Coronary artery (tissue), 2 donors: ENCODE measurements at places on chromosomes 3 and 15.

GRCh38 chr3:100266531-100266930 is 5.7 kb downstream of the TBC1D23 start:
- no peak for DNase-seq

GRCh38 chr3:62705721-62706120 is 169.5 kb downstream of the CADPS start:
- no peak for DNase-seq

DNA sequence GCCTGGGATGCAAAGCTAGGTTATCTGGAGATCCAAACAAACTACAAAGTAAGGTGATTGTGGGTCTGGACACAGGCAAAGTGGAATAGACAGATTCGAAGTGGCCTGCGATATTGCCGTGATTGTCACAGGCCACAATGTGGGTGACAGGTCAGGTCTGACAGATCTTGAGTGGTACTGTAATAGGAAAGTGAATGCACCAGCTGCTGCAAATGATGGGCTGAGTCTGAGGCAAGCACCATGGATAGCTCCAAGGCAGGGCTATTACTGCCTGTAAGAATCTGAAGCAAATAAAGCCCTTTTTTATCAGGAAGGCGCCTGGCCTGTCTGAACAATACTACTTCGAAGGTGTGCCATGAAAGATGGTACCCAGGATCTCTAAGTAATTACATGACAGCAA is 10.0 kb downstream of the ARMC8 start:
- no peak for DNase-seq

- no peak for DNase-seq
Measured at GRCh38 chr3:131283862-131284261, 97.7 kb upstream of the NUDT16 start.

GRCh38 chr3:141129049-141129448 is 77.9 kb downstream of the SPSB4 start:
- no peak for DNase-seq

- DNase-seq: no peak
Measured at GRCh38 chr3:94064243-94064860, 1.5 kb downstream of the NSUN3 start.

GRCh38 chr15:90812171-90812957 is 56.0 kb upstream of the FURIN start:
- no peak for DNase-seq

GRCh38 chr3:69774029-69774428 is 34.8 kb downstream of the MITF start:
- DNase-seq: no peak

DNA sequence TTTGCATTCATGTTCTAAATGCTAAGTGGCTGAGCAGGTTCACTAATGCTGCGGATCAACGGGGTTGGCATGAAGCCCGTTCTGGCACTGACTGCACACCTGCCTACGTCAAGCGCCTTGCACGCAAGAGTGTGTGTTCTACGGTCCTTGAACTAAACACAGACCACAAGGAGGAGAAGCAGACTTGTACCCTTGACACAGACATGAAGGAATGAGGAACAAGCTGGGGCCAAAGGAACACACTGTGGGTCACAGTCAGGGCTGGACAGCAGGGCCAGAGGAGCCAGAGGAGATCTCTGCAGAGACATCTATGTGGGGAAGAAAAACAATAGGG is 48.0 kb upstream of the LDHAL6B start:
- DNase-seq: no peak

DNA sequence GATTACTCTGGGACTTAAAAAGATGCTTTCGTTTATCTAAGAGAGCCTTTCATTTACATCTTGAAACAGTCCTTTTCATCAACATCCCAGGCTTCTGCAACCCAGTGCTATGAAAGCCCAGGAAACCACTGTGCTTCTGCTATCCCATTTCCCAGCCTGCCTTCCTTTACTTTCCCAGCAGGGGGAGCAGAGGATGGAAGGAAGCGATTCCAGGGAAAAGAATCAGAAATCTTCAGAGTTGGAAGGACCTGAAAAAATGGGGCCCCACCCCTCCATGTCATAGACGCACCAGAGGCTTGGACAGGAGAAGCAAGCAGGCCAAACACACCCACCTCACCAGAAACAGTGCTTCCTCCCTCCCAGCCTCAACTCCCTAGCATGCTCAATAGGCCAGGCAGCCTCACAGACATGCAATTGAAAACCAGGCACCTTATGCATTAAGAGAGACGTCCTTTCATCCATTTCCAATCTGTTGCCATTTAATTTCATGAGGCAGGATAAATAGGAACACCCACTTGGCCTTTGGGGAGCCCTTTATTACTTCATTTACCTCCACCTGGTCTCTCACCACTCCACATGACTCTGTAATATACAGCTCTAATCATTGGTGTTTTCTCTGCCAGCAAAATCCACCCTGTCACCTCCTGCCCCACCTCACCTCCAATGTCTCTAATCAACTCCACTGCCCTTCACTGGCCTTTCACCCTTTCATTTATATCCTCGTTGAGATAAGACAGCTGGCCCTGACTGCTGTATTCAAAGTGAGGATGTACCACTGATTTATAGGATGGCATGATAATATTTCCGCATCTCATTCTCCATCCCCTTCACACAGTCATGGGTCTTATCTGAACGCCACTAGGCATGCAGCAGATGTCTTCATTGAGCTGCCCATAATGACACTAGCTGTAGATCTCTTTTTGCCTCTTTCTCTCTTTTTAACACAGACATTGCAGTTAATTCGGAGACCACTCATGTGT is 583.9 kb downstream of the NTRK3 start:
- DNase-seq: no peak

DNA sequence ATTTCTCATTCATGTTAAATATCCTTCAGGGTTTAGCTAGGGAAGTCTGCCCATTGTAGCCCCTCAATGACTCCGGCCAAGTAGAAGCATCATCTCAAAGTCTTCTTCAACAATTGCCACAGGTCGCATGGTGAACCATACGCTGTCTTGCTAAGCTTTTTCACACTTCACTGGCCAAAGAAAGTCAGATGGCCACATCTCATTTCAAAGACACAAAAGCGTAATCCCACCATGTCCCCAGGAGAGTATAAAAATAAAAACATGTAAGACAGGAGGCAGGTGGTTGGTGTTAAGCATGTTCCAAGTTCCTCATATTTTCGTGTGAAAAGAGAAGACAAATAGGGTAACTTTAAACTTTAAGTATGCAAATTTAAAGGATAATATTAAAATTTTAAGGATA is 147.4 kb downstream of the ERC2 start:
- no peak for DNase-seq

DNA sequence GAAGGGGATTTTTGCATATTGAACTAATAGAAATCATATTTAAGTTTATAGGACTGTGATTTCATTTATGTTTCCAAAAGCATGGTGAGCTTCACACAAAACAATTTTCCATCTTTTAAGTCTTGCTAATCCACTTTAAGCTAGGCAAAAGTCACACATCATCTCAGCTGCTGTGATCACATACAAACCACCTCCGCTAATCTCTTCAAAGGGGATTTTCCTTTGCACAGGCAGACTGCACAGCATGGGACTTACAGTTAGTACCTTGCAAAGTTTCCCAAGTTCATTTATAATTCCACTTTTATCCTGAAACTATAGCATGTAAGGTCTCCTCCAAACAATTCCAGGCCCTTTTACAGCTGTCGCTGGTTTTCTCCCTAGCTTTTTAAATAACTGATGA is 225.1 kb upstream of the CNTN3 start:
- DNase-seq: no peak

DNA sequence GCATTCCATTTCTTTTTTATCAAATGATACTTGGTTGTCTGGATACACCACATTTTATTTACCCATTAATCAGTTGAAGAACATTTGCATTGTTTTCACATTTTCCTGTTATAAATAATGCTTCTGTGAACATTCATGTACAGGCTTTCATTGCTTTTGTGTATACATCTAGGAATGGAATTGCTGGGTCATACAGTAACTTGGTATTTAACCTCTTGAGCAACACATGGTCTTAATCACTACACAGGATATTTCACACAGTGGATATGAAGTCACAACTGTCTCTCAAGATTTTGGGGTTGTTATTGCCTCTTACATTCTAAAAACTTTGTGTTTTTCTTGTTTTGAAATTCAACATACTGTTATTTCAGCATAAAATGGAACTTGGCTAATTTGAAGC is 48.2 kb downstream of the C3orf85 start:
- no peak for DNase-seq

DNA sequence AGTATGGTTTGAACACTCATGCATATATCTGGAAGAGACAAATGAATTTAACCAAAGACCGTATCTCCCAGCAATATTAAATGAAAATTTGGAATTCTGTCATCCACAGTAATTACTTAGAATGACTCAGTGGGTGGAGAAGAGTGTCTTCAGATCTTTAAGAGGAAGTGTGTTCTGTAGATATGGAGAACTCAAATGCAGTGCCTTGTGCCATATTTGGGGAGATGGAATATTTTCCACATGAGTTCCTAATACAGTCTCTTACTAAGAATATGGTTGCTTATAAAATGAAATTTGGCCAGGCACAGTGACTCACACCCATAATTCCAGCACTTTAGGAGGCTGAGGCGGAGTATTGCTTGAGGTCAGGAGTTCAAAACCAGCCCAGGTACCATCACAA is 40.5 kb downstream of the ANO10 start:
- no peak for DNase-seq

GRCh38 chr3:127606981-127607595 is 8.9 kb downstream of the MCM2 start:
- DNase-seq: no peak

GRCh38 chr3:188752850-188753249 is 418.9 kb upstream of the TPRG1 start:
- DNase-seq: no peak

DNA sequence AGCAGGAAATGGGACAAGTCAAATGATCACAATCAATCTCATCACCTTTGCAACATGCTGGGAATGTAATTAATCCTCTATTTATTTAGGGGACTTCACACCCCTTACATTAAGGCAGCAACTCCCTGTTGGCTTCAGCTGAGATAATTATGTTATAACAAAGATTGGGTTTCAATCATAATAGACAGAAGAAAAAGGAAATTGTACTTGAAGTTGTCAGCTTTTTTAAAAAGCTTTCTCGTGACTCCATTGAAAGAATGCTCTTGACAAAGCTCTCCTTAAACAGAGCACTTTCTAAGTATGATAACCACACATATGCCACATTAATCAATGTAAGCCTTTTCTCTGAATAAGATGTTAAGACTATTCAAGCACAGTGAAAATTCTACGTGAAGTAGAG is 65.7 kb downstream of the SHQ1 start:
- no peak for DNase-seq
